ENCODE measurements at places on chromosomes 2 and 18.

DNA sequence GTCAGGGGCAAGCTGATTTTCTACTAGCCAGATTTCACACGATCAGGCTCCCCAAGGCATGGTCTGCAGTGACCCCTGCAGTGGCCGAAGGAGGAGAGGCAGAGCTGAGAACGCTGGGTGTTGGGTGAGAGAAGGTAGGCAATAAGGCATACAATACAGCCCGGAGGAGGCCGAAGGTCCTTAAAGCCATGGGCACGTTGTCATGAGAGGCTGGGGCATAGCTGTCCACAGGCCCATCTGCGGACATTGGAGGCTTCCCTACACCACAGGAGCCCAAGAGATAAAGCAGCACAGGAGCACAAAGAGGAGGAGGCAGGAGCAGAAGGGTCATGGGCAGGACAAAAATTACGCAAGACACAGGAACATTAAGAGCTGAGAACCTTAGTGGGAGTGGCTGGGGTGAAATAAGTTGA lies 16.7 kb upstream of the BZW1 start:
- no peaks in the 10 kb centered on the region for H3K36me3 ChIP-seq
- no peaks in the 10 kb centered on the region for H3K4me1 ChIP-seq
- DNase-seq = no peak
- H3K4me3 ChIP-seq = no peak overlapping the region
- H3K27ac ChIP-seq = no peak overlapping the region
- H3K27me3 ChIP-seq = no peaks in the 10 kb centered on the region

DNA sequence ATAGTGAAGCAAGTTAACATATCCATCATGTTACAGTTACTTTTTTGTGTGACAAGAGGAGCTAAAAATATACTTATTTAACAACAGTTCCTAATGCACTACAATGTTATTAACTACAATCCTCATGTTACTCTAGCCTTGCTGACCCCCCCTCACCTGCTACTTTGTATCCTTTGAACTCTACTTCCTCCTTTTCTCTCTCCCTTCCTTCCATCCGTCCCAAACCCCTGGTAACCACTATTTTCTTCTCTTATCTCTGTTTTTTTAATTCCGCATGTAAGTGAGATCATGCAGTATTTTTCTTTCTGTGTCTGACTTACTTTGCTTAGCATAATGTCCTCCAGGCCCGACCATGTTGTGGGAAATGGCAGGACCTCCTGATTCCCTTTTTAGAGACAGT lies 59.4 kb downstream of the NPAS2 start:
- H3K4me1 ChIP-seq = peaks cover 58% of the 10 kb centered on the region
- DNase-seq = no peak
- peak overlapping the region; percentile 72 for H3K27ac ChIP-seq
- H3K4me3 ChIP-seq = no peak overlapping the region

DNA sequence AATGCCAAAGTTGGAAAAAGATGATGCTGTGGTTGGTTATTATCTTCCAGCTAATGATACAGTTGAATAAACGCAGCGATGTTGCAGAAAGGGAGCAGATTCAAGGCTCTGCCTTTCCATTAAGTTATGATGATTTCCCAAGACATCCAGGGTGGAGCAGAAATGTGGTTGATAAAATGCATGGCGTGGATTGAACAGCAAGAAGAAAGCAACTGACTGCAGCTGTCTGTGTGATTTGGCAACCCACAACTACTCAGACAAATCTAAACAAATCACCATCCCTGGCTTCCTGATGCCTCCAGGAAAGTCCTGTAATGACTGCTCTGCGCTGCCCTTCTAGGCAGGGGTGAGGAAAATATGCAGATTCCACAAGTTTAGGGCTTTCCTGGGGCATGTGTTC lies 166.3 kb downstream of the NRP2 start:
- H3K4me1 ChIP-seq = peaks cover 16% of the 10 kb centered on the region
- peaks cover 2% of the 10 kb centered on the region for H3K36me3 ChIP-seq
- H3K4me3 ChIP-seq = no peak overlapping the region
- no peak for DNase-seq
- no peak overlapping the region for H3K27ac ChIP-seq
- H3K27me3 ChIP-seq = peaks cover 3% of the 10 kb centered on the region

DNA sequence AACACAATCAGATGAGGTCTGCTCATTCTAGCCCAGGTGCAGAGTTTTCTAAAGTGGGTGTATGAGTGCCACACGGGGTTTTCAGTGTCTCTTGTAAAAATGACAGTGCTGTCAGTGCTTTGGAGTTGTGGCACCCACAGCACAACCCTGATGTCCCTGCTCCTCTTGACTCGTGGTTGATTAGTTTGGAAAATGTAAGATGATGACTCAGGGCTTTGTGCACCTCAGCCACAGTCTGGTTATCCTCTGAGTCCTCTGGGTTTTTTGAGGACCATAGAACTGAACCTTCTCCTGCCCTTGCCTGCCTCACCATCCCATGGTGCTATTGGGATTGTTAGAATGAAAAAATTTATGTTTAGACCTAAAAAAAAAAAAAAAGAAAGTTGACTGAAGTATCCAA lies 105.6 kb downstream of the MYO1B start:
- DNase-seq = no peak
- no peaks in the 10 kb centered on the region for H3K27me3 ChIP-seq
- peaks cover 16% of the 10 kb centered on the region for H3K36me3 ChIP-seq
- no peak overlapping the region for H3K4me3 ChIP-seq
- peak overlapping the region; percentile 86 for H3K27ac ChIP-seq

GRCh38 chr18:56902653-56903052 lies 244.2 kb upstream of the BOD1L2 start:
- H3K36me3 ChIP-seq = peaks cover 1% of the 10 kb centered on the region
- no peak overlapping the region for H3K4me3 ChIP-seq
- no peaks in the 10 kb centered on the region for H3K27me3 ChIP-seq

GRCh38 chr2:27931361-27931950 lies 40.9 kb downstream of the BABAM2 start:
- no peak for DNase-seq
- H3K27ac ChIP-seq = no peak overlapping the region
- peaks cover 3% of the 10 kb centered on the region for H3K4me1 ChIP-seq
- H3K27me3 ChIP-seq = no peaks in the 10 kb centered on the region

DNA sequence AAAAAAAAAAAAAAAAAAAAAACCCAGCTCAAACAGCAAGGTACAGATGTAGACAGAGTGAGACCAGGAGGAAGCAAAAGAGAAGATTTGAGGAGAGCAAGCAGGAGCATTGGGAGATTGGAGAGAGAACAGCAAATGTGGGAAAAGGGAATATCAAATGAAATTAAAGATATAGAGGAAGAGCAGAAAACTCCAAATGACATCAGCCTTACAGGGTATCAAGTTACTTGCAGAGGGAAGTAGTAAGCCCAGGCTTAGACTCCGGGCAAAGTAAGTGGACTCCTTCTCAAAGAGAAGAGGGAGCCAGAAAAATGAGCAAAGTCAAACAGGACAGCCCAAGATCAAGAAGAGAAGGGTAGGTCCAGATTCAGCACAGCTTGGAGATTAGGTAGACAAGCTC lies 93.3 kb upstream of the PPP1CB start:
- H3K27ac ChIP-seq = peak overlapping the region; percentile 80
- peak overlapping the region; percentile 21 for H3K4me3 ChIP-seq
- H3K27me3 ChIP-seq = no peaks in the 10 kb centered on the region
- DNase-seq = no peak
- H3K4me1 ChIP-seq = peaks cover 77% of the 10 kb centered on the region

GRCh38 chr2:178860551-178860950 lies 53.3 kb upstream of the TTN start:
- H3K36me3 ChIP-seq = no peaks in the 10 kb centered on the region
- no peak overlapping the region for H3K27ac ChIP-seq
- H3K4me3 ChIP-seq = no peak overlapping the region
- H3K27me3 ChIP-seq = peaks cover 6% of the 10 kb centered on the region

DNA sequence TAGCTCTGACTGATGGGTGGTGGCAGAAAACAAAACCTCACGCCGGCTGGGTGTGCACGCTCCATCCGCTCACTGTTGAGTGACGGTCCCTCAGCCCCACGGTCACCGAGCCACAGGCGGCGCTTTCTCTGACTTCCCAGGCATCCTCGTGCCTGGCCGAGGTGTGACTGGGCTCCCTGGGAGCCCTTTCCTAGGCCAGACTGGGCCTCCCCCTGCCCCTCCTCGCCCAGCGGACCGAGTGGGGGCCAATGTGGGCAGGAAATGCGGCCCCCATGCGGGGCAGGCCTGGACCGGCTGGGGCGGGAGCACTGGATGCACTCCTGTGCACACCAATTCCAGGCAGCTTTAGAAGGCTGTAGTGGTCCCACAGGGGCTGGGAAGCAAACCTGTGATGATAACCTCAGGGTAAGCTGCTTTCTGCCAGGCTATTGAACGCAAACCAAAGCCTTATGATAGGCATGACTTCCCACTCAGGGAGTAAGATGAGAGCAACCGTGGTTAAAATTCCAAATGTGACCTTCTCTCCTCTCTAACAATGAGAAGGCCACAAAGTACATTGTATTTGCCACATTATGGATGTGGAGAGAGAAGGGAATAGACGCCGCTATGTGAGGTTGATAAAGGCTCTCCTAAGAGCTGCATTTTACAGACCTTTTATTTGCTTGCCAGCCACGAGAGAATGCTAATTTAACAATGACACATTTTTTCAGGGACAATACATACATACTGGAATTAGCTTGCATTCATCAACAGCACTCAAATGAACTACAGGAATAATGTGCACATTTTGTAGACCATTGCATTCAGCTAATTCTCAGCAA lies 83.9 kb upstream of the PGAP1 start:
- DNase-seq = no peak
- H3K27ac ChIP-seq = no peak overlapping the region
- H3K36me3 ChIP-seq = peaks cover 3% of the 10 kb centered on the region
- H3K27me3 ChIP-seq = no peaks in the 10 kb centered on the region
- H3K4me3 ChIP-seq = no peak overlapping the region
- H3K4me1 ChIP-seq = peaks cover 12% of the 10 kb centered on the region

DNA sequence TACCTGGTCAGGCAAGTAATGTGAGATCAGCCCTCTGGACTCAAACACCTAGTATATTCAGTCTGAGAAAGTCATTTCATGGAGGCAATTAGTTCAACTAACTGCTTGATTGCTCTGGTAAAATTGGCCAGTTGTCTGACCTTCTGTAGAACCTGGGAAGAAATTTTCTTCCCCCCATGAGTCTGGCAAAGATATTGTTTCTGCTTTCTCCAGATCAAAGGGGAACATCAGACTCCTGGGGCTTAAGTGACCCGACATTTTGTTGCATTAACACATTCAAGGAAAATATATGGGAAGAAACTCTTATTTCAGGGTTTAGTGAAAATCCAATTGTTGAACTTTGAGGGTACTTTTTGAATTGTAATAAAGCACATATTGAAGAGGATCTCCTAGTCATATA lies 375.1 kb downstream of the SUCLG1 start:
- H3K36me3 ChIP-seq = no peaks in the 10 kb centered on the region
- peaks cover 7% of the 10 kb centered on the region for H3K27me3 ChIP-seq
- no peak for DNase-seq
- no peaks in the 10 kb centered on the region for H3K4me1 ChIP-seq
- no peak overlapping the region for H3K27ac ChIP-seq
- H3K4me3 ChIP-seq = no peak overlapping the region

DNA sequence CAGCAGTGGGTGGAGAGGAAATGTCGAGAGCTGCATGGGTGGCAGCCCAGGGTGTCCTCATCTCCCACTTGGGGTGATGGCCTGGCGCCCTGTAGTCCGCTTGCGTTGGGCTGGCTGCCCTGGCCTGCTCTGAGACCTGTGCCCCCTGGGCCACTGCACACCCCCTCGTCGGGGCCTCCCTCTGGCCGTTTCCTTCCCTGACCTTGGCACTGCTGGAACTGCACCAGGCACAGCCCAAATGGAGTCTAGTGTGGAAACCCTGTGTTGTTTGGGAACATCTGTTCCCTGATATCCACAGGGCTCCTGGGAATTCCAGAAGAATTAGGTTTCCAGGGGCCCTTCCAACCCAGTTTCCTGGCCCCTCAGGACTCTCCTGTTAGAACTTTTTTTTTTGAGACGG lies 13.9 kb downstream of the EFHD1 start:
- H3K4me3 ChIP-seq = no peak overlapping the region
- H3K27me3 ChIP-seq = no peaks in the 10 kb centered on the region
- no peaks in the 10 kb centered on the region for H3K36me3 ChIP-seq
- peaks cover 56% of the 10 kb centered on the region for H3K4me1 ChIP-seq
- DNase-seq = no peak
- H3K27ac ChIP-seq = no peak overlapping the region
